Neural progenitor cell (in vitro differentiated cells): ENCODE measurements at places on chromosomes 13 and 19. TPM values are rescaled to one million over a fixed set of nuclear protein-coding genes. Genes with fewer than 3 reads are reported as not detected.

The C1QTNF9 gene
- not detected in 2 replicates for total RNA-seq

DNA sequence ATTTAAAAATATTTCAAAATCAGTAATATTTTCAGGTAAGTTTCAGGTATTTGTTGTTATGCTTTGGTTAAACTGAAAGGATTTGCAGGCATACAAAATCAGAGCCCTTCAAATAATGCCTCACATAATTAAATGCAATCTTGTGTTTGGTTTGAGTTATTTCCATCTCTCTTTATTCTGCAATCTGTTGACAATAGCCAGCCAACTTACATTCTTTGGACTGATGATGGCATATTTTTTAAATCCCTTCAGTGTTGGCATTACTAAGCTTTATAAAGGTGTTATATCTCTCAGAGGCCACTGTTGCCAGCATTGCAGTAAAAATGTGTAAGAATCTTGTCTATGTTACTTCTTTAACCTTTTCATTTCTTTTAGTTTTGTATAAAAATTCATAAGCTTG is 257.2 kb upstream of the RFC3 start:
- DNase-seq = no peak

DNA sequence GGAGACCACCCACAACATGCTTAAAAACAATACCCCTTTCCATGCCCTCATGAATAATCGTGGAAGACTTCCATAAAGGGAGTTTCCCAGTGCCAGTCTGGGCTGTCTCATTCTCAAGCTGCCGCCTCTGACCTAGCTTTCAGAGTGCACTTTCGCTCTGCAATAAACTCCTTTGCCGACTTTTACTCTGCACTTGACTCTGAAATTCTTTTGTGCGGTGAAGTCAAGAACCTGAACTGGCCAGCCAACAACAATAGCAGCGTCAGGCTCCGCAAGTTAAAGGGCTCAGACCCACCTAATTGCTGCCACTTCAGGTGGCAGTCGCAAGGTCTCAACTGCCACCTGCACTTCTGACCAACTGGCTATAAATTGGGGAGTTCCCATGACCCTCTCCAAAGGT is 10.3 kb upstream of the LEUTX start:
- no peak for DNase-seq

The AP1M2 gene
- total RNA-seq = 3.6 and 3.9 TPM in 2 replicates

- DNase-seq = no peak
Measured at GRCh38 chr13:37101201-37101600, 4.3 kb downstream of the CSNK1A1L start.

GRCh38 chr19:50419580-50420035 is 870 bp downstream of the SPIB start:
- DNase-seq = no peak

The FFAR1 gene
- 0.06 TPM in 1 of 2 replicates, not detected in the other for total RNA-seq

DNA sequence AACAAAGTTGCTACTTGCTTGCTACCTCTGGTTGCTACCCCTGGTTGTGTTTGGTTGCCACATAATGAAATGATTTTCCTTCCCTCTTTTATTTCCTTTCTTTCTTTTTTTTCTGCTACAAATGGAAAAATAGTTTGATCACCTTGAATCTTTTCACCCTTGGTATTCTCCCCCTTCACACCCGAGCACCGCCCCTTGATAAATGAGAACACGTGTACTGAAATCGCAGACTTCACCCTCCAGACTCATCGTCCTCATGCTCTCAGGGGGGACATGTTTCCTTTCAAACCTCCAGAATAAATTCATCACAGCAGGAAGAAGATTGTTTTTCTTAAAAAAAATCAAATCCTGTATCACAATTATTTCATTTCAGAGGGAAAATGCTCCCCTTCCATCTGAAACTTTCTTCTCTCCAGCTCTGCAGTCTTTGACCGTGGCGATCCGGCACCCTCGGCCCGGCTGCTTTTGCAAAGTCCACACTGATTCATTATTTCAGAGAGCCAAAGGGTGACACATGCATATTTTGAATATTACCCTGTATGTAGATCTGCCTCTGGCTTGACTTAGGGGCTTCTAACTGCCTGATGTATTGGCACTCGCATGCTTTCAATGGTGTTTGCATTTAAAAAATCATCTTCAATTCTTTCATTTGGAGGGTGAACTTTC is 222.6 kb upstream of the MAB21L1 start:
- DNase-seq = no peak

- DNase-seq = no peak
Measured at GRCh38 chr13:61727767-61728166, 312.1 kb upstream of the PCDH20 start.

- no peak for DNase-seq
Measured at GRCh38 chr13:76874479-76874878, 11.7 kb downstream of the KCTD12 start.

- no peak for DNase-seq
Measured at GRCh38 chr19:5717215-5717935, 2.6 kb downstream of the LONP1 start.

GRCh38 chr19:33647146-33647545 is 25.4 kb downstream of the CHST8 start:
- DNase-seq = no peak

- DNase-seq = no peak
Measured at GRCh38 chr19:9000933-9001332, 9.3 kb downstream of the MUC16 start.

DNA sequence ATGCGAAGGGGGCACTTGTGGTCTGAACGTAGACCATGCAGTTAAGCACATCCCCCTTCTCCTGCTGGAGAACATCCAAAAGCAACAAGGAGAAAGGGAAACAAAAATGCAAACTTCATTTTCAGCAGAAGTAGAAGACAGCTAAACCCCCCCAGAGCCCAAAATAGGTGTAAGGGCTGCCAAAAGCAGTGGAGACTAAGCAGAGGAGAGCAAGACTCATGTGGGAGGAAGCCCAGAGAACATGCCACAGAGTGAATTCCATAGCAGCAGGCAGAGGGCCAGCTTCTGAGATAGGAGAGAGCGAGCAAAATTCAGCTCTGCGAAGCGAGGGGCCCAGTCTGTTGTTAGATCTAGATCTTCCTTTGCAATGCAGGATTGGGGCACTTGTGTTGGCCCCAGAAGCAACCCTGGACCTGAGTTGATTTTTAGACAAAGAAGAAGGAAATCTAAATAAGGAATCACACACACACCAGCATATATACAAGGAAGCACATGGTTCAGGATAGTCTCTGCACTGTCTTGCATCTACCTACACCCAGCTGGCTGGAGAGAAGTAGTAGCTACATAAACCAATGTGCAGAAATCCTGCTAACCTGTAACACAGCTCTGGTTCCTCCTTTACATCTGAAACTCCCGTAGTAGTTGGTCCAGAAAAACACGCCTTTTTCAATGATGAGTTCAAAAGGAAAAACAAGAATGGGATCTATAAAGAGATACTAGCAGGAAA is 199.6 kb downstream of the SPRY2 start:
- peak; percentile 13 for DNase-seq

GRCh38 chr13:98994080-98994479 is 16.2 kb upstream of the DOCK9 start:
- no peak for DNase-seq

GRCh38 chr13:58767566-58767965 is 1136.0 kb downstream of the PCDH17 start:
- DNase-seq = no peak

DNA sequence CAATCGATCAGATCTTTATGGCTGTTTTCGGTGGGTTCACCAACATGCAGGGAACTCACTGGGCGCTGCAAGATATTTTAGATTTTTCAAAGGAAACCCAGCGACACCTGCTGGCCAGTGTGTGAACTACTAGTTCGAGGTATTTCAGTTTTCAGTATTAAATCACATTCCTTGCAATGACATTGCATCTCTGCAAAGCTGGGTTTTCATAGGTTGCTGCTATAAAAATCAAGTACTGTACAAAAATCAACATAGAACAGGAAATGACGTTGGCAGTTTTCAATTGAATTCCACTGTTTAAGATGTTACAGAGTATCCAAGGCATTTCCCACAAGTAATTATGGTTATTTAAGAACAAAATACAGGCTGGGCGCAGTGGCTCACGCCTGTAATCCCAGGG is 17.6 kb downstream of the LIG1 start:
- DNase-seq = peak; percentile 61

DNA sequence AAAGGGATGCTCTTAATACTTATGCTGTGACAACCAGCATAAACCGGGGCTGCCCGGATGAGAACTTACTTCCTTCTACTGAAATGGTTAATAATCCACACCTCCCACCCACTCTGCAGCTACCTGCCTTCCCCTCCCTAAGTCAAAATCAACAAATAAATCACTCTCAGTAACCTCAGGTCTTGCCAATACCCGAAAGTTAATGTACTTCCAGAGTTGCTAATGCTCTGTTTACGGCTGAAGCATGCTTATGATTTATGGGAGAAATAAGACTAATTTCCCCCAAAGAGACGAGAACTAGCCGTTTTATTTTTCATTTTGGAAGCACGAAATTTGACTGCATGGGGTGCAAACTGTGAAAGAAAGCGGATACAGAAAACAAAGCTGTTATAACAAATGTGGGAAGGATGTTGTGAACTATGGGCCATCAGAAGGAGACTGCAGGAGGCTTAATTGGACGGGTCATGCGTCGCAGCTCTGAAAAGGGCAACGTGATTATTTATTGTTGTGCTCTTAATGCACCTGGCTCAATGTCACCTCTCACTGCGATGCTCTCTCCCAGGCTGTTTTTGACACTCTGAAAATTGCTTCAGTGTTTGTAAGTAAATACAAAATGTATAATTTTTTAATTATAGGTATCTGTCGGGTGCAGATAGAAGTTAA is 114.0 kb upstream of the SLC7A1 start:
- no peak for DNase-seq

GRCh38 chr13:60617991-60618733 is 221.1 kb downstream of the TDRD3 start:
- peak; percentile 51 for DNase-seq

The MEIS3 gene
- total RNA-seq = 32.2 and 70.5 TPM in 2 replicates

DNA sequence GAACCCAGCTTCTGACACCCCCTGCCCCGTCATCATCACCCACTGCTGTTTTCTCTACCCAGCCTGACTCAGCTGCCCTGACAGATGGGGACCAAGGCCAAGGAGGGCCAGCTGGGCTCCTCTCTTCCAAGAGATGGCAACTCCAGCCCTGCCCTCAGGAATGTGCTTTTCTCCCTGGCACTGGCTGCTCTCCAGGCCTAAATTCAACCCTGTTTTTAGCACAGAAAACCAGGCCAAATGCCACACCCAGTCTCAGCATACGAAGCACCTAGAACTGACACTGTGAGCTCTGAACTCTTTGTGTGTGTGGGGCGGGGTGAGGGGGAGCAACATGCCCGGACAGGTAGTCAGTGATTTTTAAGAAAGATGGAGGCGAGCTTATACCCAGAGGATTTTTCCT is 23.4 kb upstream of the IGFL1 start:
- no peak for DNase-seq

DNA sequence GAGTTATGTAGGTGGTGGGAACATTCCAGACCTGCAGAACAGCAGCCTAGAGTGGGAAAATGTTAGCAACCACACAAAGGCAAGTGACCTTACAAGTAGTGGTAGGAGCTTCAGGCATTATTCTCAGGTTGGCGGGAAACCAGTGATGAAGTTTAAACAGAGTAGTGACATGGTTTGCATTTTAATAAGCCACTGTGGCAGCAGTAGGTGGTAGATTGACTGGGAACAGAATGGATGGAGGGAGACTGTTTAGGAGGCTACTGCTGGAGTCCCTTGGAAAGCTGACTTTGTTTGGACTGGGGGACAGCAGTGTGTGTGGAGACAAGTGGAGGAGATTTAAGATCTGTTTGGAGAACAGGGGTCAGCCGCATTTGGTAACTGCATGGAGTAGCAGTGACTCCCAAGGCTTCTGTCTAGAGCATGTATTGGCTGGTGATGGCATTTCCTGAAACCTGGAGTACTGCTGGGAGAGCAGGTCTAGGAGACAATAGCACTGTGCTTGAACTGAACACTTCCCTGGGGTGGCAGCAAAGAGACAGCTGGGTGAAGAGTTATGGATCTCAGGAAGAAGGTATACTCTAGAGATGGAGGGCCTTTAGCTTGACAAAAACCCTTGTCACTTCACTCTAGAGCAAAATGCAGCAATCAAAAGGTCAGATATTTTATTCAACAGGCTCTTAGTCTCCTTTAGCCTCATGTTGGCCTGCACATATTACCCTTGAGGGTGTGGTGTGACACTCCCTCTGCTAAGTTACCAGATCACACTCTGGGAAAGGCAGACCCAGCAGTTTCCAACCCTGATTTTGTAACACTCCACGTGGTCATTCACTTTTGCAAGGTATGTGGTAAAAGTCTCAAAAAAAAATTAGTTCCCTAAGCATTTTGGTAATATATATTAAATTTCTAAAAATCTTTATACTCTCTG is 70.3 kb downstream of the DHRS12 start:
- no peak for DNase-seq

DNA sequence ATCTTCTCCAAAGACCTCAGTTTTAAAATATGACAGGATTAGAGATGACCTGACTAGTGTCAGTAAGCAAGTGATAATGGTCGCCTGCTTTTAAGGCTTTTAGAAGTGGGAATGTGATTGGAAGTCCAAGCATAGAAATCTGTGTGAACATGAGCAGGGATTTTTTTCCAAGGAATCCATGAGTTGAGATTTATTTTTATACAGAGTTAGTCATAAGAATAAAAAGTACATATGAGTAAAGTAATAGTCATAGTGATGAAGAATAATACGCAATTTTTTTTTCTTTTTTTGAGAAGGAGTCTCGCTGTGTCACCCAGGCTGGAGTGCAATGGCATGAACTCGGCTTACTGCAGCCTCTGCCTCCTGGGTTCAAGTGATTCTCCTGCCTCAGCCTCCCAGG is 1.6 kb downstream of the ZNF546 start:
- no peak for DNase-seq

The ACER1 gene
- total RNA-seq = not detected in 2 replicates

DNA sequence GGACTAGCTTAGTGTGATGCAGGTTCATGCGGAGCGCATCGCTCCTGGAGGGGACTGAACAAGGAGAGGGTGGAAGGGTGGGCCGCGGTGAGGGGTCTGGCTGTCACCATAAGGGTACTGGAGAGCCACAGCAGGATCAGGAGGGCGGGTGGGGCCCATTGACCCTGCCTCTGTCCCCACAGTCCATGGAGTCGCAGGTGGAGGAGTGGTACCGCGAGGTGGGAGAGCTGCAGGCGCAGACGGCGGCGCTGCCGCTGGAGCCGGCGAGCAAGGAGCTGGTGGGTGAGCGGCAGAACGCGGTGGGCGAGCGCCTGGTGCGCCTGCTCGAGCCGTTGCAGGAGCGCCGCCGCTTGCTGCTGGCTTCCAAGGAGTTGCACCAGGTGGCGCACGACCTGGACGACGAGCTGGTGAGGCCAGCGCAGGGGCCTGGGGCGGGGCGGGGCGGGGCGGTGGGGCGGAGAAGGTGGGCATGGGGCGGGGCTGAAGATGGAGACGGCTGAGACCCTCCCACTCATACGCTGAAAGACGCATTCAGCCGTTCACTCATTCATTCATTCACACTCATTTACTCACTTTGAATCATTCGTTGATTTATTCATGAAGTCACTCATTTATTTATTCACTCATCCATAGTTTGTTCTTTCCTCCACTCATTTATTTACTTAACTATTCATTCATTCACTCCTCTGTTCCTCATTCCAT is 27.5 kb upstream of the SHKBP1 start:
- peak; percentile 96 for DNase-seq

GRCh38 chr13:76379341-76380105 is 506.7 kb downstream of the KCTD12 start:
- DNase-seq = no peak

The SIX5 gene
- total RNA-seq = 8.1 and 50.8 TPM in 2 replicates

- no peak for DNase-seq
Measured at GRCh38 chr13:33078263-33078662, 62.0 kb downstream of the KL start.

- DNase-seq = peak; percentile 94
Measured at GRCh38 chr19:12092065-12092867, 27.7 kb downstream of the ZNF844 start.

GRCh38 chr19:41133260-41133659 is 19.0 kb downstream of the CYP2F1 start:
- DNase-seq = no peak

The SIGLEC6 gene
- not detected in 2 replicates for total RNA-seq

- peak; percentile 92 for DNase-seq
Measured at GRCh38 chr19:4172861-4173473, 9.4 kb downstream of the SIRT6 start.
